ENCODE measurements at places on chromosomes 4 and X.

DNA sequence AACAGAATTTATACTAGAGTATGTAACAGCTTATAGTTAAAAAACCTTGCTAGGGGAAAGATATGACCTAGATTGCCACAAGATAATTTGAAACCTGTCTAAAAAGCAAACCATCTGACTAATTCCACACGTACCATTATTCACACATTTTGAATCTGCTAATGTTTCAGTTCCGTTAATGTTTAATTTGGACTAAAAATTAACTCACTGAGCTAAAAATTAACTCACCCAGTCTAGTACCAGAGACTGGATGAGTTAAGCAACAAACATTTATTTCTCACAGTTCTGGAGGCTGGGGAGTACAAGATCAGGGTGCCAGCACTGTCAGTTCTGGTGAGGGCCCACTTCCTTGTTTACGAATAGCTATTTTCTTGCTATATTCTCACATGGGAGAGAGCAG, 231.5 kb upstream of the DIAPH2 start:
- no peak for DNase-seq

- no peak for DNase-seq
These were observed 35.4 kb upstream of the PGRMC2 start for GRCh38 chr4:128322986-128323385.

GRCh38 chrX:12007881-12008280, 130.4 kb upstream of the FRMPD4 start:
- DNase-seq: no peak

- no peak for DNase-seq
These were observed 16.3 kb upstream of the ESX1 start for GRCh38 chrX:104270916-104271512.

DNA sequence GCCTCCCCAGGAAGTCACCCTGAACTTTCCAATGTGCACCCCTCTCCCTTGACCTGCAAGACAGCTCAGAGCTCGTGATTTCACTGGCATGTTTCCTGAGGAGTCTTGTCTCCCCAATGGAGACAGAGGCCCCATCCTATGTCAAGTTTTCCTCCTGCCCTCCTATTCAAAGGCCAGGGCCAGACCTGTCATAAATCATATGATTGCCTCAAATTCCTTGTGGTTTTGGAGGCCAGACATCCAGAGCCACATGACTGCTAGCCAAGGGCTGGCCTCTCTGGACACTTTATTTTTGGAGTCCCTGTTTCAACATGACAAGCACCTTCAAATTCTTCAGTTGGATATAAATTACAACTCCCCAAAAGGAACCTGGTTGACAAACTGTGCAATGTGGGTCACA, 76.0 kb upstream of the TFDP3 start:
- no peak for DNase-seq

DNA sequence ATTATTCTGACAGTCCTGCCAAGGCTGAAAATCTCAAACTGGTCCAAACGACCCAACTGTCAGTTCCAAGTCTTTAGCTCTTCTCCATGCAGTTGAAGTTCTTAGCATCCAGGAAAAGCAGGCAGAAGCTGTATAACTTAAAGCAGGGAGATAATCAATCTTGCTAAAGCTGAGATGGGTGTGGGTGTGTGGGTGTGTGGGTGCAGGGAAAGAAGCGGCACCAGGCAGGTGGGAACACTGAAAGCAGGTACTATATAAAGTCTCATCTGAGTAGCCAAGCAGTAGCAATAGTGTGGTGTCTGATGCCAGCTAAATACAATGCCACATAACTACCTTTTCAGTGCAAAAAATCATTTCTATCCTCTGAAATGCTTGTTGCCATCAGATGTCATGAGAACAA, 69.7 kb upstream of the EGFL6 start:
- no peak for DNase-seq

DNA sequence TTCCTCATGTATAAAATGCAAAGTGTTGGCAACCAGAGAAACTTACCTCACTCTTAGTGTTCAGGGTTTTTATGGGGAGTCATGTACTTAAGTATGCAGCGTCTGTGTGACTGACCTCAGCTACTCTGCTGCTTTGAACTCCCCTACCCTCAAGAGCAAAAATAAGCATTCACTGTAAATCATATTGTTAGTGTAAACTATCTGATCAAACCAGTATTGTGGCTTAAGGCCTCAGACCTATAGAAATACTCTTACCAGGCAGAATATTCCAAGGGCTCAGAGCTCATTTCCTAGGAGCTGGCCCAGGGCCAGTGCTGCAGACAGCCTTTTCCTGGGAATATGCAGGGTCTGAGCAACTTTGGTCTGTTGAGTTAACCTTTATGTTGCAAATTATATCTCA, 453.1 kb downstream of the CCSER1 start:
- no peak for DNase-seq

DNA sequence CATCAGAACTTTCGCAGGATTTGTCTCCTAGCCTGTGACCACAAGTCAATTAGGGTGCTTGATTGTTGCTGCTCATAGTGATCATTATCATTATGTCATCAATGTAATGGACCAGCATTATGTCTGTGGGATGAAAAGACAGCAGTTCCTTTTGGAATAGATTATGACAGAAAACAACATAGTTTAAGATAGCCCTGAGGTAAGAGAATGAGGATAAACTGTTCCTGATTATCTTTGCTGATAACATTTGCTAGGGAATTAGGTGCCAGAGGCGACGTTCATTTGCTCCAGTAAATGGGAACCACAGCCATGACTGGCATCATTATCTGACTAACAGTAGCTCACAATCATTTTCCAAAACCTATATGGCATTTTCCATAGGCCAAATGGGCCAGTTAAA, 12.7 kb upstream of the THOC2 start:
- DNase-seq: no peak

DNA sequence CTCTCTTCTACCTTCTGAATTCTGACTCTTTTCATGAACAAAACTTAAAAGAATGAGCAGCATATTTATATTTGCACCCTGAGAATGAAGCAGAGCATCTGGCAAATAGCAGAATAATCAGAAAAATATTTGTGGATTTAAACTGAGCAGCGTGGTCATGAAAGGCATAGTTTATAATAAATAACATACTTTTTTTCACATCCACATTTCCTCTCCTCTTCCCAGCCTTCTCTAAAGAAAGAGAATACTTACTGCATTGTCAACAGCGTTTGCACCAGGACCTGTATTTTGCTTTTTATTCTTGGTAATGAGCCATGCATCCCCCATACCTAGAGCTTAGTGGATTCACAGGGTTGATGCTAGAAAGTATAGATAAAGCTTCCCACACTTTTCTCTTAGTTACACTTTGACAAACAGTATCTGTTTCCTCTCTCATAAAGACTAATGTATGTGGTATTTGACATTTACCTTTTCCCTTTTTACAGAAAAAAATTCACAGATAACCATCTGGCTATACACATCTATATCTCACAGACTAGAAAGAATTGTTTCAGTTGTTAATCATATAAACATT, 131.5 kb downstream of the PRSS12 start:
- DNase-seq: no peak

GRCh38 chr4:168998596-168998995, 11.5 kb downstream of the CBR4 start:
- no peak for DNase-seq

DNA sequence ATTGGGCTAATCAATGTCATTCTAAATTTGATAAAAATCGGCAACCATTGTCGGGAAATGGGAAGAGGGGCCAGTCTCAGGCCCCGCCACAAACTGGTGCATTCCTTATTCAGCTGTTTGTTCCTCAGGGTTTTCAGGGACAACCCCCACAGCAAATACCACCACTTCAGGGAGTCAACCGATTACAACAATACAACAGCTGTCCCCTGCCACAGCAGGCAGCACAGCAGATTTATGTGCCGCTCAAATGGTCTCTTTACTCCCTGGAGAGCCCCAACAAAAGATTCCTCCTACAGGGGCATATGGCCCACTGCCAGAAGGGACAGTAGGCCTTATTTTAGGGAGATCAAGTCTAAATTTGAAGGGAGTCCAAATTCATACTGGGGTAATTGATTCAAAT, 61.8 kb downstream of the ZNF732 start:
- DNase-seq: no peak

DNA sequence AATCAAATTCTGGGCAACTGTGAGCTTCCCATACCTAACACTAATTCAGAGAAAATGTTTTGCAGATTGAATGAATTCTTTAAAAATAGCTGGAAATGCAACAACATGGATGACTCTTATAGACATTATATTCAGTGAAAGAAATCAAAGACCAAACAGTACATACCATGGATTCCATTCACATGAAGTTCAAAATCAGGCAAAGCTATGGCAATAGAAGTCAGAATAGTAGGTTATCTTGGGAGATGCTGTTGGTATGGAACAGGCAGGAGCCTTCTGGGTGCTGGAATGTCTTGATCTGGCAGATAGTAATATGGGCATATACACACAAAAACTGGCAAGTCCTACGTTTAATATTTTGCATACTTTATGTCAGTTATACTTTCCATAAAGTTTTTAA, 25.5 kb upstream of the CBLL2 start:
- no peak for DNase-seq

GRCh38 chr4:151100531-151100930, 1.1 kb downstream of the RPS3A start:
- DNase-seq: no peak
